ENCODE measurements at places on chromosomes 4 and X. TPM values are rescaled to one million over a fixed set of nuclear protein-coding genes. Genes with fewer than 3 reads are reported as not detected.

CT55 gene
- not detected for total RNA-seq

ANKRD50 gene
- total RNA-seq, result 140 TPM

GYG2 gene
- 15.4 TPM for total RNA-seq

ADGRG4 gene
- total RNA-seq, result not detected

RPGR gene
- total RNA-seq, result 7.1 TPM

WDR17 gene
- 2.7 TPM for total RNA-seq

MAGEA11 gene
- not detected for total RNA-seq

SPINK2 gene
- not detected for total RNA-seq

NPNT gene
- 0.30 TPM for total RNA-seq

NEXMIF gene
- total RNA-seq, result under 0.01 TPM

SLC2A9 gene
- total RNA-seq, result 2.7 TPM

MTCP1 gene
- total RNA-seq, result 3.1 TPM

NRK gene
- 0.51 TPM for total RNA-seq

SLC26A1 gene
- total RNA-seq, result 0.09 TPM

MAML3 gene
- 1.2 TPM for total RNA-seq

CCDC120 gene
- total RNA-seq, result 0.65 TPM

HPGD gene
- total RNA-seq, result 0.30 TPM

HMX1 gene
- not detected for total RNA-seq

ERAS gene
- total RNA-seq, result not detected

SPATA4 gene
- under 0.01 TPM for total RNA-seq

ADH7 gene
- total RNA-seq, result not detected

KIAA1210 gene
- total RNA-seq, result not detected

UGT8 gene
- total RNA-seq, result not detected

ERVMER34-1 gene
- not detected for total RNA-seq

LINC00632 gene
- total RNA-seq, result 13.4 TPM

GJB1 gene
- not detected for total RNA-seq

CXCL11 gene
- total RNA-seq, result not detected

GABRA4 gene
- not detected for total RNA-seq

Data from smooth muscle cell of the umbilical artery (primary cell).